ENCODE measurements at places on chromosomes 5 and 9.

GRCh38 chr9:112846528-112847488 is 43.9 kb downstream of the SLC46A2 start:
- no peak overlapping the region for H3K4me3 ChIP-seq

- H3K4me1 ChIP-seq = peaks cover 68% of the 10 kb centered on the region
- peak; percentile 77 for DNase-seq
- H3K27ac ChIP-seq = peak overlapping the region; percentile 72
Measured at GRCh38 chr5:134140530-134141201, 26.2 kb downstream of the TCF7 start.

DNA sequence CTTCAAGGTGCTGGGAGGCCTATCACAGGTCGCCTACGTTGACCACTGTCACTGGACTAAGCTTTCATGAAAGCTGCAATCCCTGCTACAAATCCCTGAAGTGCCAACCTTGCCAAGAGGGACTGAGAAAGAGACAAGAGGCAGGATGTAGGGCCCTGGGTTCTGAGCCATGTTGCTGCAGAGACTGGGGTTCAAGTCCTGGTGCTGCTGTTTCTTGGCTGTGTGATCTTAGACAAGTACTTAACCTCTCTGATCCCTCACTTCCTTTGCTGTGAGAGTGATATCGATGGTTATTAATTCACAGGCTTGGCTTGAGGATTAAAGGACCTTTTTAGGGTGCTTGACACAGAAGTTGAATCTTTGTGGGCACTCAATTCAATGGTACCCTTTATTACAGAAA is 15.5 kb downstream of the CSF1R start:
- peaks cover 20% of the 10 kb centered on the region for H3K4me1 ChIP-seq
- H3K27ac ChIP-seq = no peak overlapping the region
- H3K27me3 ChIP-seq = peaks cover 5% of the 10 kb centered on the region
- H3K36me3 ChIP-seq = no peaks in the 10 kb centered on the region

DNA sequence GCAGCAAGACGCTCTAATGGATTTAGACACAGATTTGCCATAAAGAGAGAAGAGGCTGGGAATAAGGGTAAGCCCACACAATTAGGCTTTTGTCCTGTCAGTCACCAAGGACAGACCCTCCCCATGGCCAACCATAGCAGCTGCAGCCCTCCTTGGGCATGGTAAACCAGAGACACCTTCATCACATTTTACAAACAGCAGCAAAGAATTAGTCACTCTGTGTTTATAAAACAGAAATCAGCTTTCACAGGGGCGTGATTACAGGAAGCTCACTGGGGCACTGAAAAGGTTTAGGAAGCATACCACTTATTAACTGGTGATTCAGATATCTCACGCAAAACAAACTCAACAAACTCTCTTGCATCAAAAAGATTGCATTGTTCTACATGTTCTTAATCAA is 37.3 kb upstream of the ZNF622 start:
- no peaks in the 10 kb centered on the region for H3K4me1 ChIP-seq
- peaks cover 13% of the 10 kb centered on the region for H3K36me3 ChIP-seq
- no peak overlapping the region for H3K27ac ChIP-seq
- no peak overlapping the region for H3K4me3 ChIP-seq
- DNase-seq = no peak
- no peaks in the 10 kb centered on the region for H3K27me3 ChIP-seq

- H3K27ac ChIP-seq = peak overlapping the region; percentile 5
- H3K4me3 ChIP-seq = no peak overlapping the region
- DNase-seq = no peak
- H3K36me3 ChIP-seq = peaks cover 4% of the 10 kb centered on the region
- peaks cover 49% of the 10 kb centered on the region for H3K27me3 ChIP-seq
- peaks cover 22% of the 10 kb centered on the region for H3K4me1 ChIP-seq
Measured at GRCh38 chr5:56717253-56717987, 97.9 kb upstream of the MAP3K1 start.

DNA sequence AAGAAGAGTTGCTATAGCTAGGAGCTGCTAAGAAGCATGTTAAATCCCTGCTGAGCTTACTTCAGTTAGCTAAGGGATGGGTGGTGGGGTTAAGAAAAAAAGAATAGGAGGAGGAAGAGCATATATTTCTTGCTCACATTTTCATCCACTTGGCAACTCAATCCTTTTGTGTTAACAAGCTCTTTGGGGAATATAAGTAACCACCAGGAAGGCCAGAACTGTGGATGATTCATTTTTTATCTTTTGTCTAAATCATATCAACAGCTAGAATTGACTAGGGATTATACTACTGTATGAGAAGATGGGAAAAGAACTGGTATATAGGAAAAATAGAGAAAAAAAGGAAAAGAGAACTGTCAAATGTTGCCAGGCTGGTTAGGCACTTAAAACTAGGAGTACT is 555.3 kb upstream of the ARRDC3 start:
- no peak overlapping the region for H3K4me3 ChIP-seq
- H3K27ac ChIP-seq = no peak overlapping the region
- no peaks in the 10 kb centered on the region for H3K27me3 ChIP-seq
- H3K36me3 ChIP-seq = no peaks in the 10 kb centered on the region
- DNase-seq = no peak
- no peaks in the 10 kb centered on the region for H3K4me1 ChIP-seq

DNA sequence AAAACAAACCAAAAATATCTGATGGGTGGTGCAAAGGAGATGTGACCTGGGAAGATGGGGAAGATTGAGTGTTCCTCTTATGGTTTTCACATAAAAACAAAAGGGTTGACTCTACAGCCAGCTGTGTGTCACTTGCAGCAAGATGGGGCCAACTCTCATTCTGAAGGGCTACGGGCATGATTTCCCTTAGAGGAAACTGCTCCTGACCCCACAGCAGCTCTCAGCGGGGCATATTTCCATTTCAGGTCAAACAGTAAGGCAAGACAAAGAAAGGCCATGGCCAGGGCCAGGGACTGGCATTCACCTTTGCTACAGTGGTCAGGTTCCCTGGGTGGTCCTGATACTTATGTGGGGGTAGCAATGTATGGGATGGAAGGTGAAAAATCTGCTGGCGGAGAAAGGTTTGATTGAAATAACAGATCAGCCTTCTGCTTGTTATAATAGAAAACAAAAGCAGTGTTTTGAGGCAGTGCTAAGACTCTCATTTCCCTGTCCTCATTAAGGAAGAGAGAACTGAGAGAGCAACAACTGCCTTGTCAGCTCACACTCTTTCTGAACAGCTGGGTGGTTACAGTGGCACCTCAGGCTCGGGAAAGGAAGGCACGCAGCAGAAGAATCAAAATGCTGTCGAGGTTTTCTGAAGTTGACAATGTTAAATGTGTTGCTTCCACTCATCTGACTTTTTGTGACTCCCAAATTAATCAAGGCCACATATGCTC is 120.7 kb upstream of the PCA3 start:
- no peaks in the 10 kb centered on the region for H3K36me3 ChIP-seq
- no peak overlapping the region for H3K27ac ChIP-seq
- peaks cover 14% of the 10 kb centered on the region for H3K27me3 ChIP-seq

- DNase-seq = no peak
- no peak overlapping the region for H3K27ac ChIP-seq
- no peaks in the 10 kb centered on the region for H3K4me1 ChIP-seq
- H3K27me3 ChIP-seq = no peaks in the 10 kb centered on the region
- H3K4me3 ChIP-seq = no peak overlapping the region
Measured at GRCh38 chr5:102809033-102809432, 53.9 kb downstream of the PAM start.

DNA sequence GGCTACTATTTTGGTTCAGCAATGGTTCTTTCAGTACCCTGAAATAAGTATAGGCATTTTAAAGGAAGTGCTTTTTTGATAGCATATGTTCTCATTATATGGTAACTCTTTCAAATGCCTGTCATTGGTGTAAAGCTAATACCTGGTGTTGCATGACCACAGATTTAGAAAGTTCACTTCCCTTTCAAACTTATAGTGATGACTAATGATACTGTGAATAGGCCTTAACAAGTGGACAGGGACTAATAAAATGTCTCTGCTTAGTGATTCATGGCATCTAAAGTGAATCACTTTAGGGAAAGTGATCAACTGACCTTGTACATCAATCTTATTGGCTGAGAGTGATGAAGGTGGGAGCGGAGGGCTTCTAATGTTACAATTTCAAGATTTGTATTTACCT is 21.6 kb downstream of the MRPL22 start:
- no peak overlapping the region for H3K27ac ChIP-seq
- H3K36me3 ChIP-seq = peaks cover 21% of the 10 kb centered on the region
- H3K27me3 ChIP-seq = no peaks in the 10 kb centered on the region
- H3K4me3 ChIP-seq = no peak overlapping the region

- DNase-seq = peak; percentile 70
- H3K4me3 ChIP-seq = peak overlapping the region; percentile 63
- peaks cover 36% of the 10 kb centered on the region for H3K36me3 ChIP-seq
Measured at GRCh38 chr9:131407717-131408195, 13.9 kb downstream of the PRRC2B start.

GRCh38 chr5:37090123-37090726 is 159.0 kb downstream of the CPLANE1 start:
- H3K27ac ChIP-seq = no peak overlapping the region
- H3K4me3 ChIP-seq = no peak overlapping the region
- no peak for DNase-seq
- no peaks in the 10 kb centered on the region for H3K4me1 ChIP-seq
- H3K36me3 ChIP-seq = peaks cover 3% of the 10 kb centered on the region

GRCh38 chr9:94498801-94499453 is 56.0 kb upstream of the PCAT7 start:
- no peak overlapping the region for H3K27ac ChIP-seq
- H3K4me3 ChIP-seq = no peak overlapping the region
- no peak for DNase-seq
- peaks cover 9% of the 10 kb centered on the region for H3K27me3 ChIP-seq
- no peaks in the 10 kb centered on the region for H3K36me3 ChIP-seq

DNA sequence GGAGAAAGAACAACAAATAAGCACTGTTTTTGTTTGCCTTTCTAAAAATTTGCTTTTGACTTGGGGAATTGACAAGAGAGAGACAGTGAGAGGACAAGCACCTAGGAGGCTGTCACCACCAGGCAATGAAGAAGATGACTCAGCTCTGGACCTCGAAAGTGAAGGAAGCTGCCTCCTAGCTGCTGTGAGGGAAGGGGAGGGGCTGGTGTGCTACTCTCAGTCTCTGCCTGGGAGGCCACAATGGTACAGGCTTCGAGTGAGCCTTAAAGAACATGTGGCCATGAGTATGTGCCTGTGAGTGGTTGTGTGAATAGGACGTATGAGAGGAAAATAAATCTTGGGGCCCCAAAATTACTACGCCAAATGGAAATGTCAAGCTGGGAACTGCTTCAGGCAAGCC is 7.1 kb upstream of the PLK2 start:
- no peak overlapping the region for H3K27ac ChIP-seq
- H3K36me3 ChIP-seq = no peaks in the 10 kb centered on the region
- H3K4me3 ChIP-seq = no peak overlapping the region
- peaks cover 14% of the 10 kb centered on the region for H3K4me1 ChIP-seq
- peaks cover 6% of the 10 kb centered on the region for H3K27me3 ChIP-seq

DNA sequence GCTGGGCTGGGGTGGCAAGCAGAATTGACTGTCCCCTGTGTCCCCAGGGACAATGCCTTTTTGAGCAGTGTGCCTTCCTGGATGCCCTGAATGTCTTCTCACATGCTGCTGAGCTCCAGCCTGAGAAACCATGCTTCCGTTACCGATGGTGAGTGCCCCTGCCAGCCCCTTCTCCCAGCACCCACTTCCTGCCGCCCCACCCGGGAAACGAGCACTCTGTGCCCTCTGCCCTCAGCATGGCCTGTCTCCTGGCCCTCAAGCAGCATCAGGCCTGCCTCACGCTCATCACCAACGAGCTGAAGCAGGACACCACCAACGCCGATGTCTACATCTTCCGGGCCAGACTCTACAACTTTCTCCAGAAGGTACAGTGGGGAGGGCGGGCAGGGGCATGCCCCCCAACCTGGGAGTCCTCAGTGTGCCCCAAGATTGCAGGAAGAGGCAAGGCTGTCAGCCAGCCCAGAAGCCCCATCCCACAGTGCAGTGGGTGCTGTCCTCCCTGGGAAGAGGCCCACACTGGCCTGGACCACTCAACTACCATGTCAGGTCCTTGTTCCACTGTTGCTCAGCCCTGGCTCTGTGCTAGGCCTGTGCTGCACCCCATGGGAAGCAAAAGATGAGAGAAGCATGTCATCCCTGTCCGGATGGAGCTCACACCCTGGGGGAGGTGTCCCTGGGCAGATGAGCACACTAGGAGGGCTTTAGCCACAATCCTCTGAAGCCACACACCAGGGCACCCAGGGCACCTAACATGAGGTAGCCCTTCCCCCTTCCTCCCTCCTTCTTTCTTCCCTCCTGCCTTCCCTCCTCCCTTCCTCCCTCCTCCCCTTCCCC is 4.4 kb downstream of the TTC16 start:
- H3K36me3 ChIP-seq = no peaks in the 10 kb centered on the region
- H3K4me1 ChIP-seq = peaks cover 32% of the 10 kb centered on the region
- H3K4me3 ChIP-seq = peak overlapping the region; percentile 23
- peak; percentile 45 for DNase-seq

- no peaks in the 10 kb centered on the region for H3K4me1 ChIP-seq
- DNase-seq = no peak
- H3K36me3 ChIP-seq = no peaks in the 10 kb centered on the region
- no peak overlapping the region for H3K4me3 ChIP-seq
- peaks cover 4% of the 10 kb centered on the region for H3K27me3 ChIP-seq
- H3K27ac ChIP-seq = no peak overlapping the region
Measured at GRCh38 chr5:107403228-107403953, 267.3 kb downstream of the EFNA5 start.

DNA sequence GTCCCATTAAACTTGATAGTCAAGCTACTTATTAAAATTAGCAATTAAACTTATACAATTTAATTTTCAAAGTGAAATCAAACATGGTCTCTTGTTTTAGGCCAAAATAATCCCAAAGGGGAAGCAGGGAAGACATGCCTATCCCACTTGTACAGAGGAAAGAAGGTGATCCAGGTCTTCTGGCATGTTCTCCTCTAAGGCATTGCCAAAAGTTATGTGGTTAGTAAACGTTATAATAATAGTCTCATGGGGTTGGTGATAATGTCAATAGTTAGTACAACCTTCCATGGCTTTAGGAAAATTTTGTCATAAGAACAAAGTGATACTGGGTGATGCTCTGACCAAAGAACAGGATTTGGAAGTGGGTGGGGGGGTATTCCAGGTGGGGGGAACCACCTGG is 52.8 kb downstream of the ROR2 start:
- H3K4me1 ChIP-seq = no peaks in the 10 kb centered on the region
- H3K27me3 ChIP-seq = peaks cover 45% of the 10 kb centered on the region
- no peaks in the 10 kb centered on the region for H3K36me3 ChIP-seq
- H3K27ac ChIP-seq = no peak overlapping the region
- no peak for DNase-seq

GRCh38 chr5:88672644-88673252 is 210.2 kb downstream of the MEF2C start:
- H3K4me1 ChIP-seq = peaks cover 35% of the 10 kb centered on the region
- peak overlapping the region; percentile 70 for H3K27ac ChIP-seq
- H3K27me3 ChIP-seq = peaks cover 78% of the 10 kb centered on the region
- DNase-seq = no peak
- peaks cover 5% of the 10 kb centered on the region for H3K36me3 ChIP-seq
- H3K4me3 ChIP-seq = no peak overlapping the region

DNA sequence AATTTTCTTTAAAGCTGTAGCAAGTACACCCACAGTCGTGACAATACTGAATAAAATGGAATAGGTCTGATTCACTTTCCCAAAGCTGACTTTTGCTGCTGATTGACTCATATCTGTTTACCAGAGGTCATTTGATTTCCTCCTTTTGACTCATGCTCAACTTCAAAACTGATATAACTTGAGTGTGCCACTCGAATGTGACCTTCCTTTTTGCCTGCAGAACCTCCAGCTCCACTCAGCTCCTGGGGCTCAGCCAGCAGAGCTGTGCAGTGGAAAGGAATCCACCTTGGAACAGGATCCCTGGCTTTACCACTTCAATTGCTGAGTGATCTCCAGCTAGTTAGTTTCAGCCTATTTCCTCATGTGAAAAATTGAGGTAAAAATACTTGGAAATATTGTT is 84.1 kb downstream of the FEM1C start:
- H3K36me3 ChIP-seq = no peaks in the 10 kb centered on the region
- H3K4me1 ChIP-seq = peaks cover 2% of the 10 kb centered on the region
- no peak for DNase-seq
- H3K4me3 ChIP-seq = no peak overlapping the region
- no peak overlapping the region for H3K27ac ChIP-seq
- H3K27me3 ChIP-seq = peaks cover 6% of the 10 kb centered on the region

All from activated naive CD4-positive, alpha-beta T cell treated with anti-CD3 and anti-CD28 coated beads, Interleukin-2, amount 10 ng/mL, durations not matched to agents 7 days and 5 days (primary cell).